ENCODE measurements at places on chromosomes 2 and 18.

- DNase-seq, result no peak
Measured at GRCh38 chr2:18067588-18068384, 189.3 kb downstream of the KCNS3 start.

GRCh38 chr2:241066893-241067341 is 35.2 kb downstream of the MTERF4 start:
- peak; percentile 35 for DNase-seq

DNA sequence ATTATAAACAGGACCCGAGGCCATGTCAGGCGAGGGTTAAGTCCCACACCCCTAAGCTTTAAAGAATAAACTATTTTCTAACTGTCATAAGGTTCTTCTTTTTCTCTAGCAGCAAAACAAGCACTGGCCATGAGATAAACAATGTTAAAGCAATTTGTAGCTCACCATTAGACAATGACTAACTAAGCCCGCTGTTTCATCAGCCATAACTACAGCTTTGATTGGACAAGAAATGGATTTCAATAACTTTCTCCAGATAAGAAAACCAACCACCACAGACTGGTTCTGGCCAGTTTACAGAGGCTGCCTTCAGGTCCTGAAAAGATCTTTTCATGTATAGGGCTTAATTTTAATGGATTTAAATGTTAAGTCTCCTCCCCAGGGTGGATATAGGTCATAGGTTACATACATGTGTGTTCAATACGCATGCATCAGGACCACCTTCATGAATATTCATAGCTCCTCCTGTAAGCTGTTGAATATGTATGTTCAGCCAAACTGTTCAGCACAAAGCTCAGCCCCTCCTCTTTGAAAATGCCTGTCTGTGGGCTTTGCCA is 108.7 kb upstream of the RAB6C start:
- DNase-seq, result no peak

- DNase-seq, result no peak
Measured at GRCh38 chr18:75802681-75803080, 375.2 kb upstream of the SMIM21 start.

DNA sequence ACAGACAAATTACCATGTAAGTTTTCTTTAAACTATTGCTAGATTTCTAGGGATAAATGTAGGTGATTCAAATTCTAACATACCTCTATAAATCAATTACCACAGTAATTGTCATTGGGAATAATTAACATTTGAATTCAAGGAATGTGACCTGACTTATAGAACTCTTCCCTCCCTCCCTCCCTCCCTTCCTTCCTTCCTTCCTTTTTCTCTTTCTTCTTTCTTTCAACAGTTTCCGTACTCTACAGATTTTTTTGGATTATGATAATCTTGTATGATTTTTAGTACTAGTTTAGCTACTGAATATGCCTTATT is 18.2 kb upstream of the FTCDNL1 start:
- DNase-seq, result no peak
